ENCODE measurements at places on chromosomes 2 and 18.

- DNase-seq, result no peak
Measured at GRCh38 chr2:109009920-109010610, 21.0 kb upstream of the EDAR start.

- DNase-seq, result peak; percentile 64
Measured at GRCh38 chr2:181466661-181467576, 9.7 kb downstream of the ITGA4 start.

DNA sequence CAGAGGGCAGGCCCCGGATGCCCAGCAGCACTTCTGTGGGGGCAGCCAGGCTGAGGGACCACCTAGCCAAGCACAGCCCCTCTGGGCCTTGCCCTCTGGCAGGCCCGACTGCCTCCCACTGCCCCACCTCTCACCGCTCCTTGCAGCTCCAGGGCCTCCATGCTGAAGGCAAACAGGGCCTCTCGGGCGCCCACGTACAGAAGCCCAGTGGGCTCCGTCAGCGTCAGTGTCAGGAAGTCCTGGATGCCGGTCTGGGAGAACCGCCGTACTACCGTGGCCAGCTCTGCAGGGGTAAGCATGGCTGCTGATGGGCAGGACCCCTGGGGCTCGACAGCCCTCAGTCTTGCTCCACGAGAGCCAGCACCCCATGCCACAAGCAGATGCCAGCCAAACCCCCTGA lies 3.7 kb downstream of the SEMA4C start:
- no peak for DNase-seq

DNA sequence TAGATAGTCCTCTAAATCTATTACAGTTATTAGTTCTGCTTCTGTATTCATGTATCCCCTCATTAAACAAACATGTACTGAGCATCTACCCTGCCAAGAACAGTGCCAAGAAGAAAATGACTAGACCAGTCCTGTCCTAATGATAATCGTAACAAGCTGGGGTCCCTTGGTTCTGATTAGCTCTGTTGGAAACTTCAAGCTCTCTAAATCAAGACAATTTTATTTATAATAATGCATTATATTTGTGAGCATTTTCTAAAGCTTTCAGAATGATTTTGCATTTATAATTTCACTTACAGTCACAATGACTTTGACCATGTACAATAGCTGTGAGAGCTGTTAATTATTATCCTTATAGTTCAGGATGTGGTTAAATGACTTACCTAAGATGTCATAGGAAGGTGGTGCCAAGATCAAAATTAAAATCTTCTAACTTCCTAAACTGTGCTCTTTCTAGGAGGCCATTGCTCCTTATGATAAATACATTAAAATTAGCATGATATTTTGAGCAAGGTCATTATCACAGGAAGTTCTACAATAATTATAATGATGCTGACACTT lies 336.5 kb upstream of the SLC39A10 start:
- no peak for DNase-seq

GRCh38 chr2:167925758-167926157 lies 321.6 kb downstream of the STK39 start:
- DNase-seq, result no peak

GRCh38 chr18:7619676-7620075 lies 52.6 kb downstream of the PTPRM start:
- no peak for DNase-seq

GRCh38 chr2:4898706-4899105 lies 793.5 kb upstream of the SOX11 start:
- DNase-seq, result no peak

- DNase-seq, result no peak
Measured at GRCh38 chr2:234714711-234715110, 217.8 kb upstream of the ARL4C start.

DNA sequence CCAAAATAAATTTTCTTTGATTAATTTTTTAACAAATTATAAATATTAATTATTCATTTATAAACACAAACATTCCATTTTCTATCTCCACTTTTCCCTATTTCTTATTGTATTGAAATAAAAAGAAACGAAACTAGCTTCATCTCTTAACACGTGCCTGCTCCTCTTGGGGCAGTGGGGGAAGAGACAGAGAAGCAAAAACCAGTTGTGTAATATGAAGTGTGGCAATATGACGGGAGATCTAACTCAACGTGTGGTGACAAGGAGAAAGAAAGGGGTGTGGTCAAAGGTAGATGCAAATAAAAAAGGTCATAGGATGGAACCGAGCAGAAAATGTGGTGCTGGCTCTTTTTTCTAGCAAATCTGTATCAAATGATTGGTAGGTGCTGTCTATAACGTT lies 106.9 kb upstream of the SLC8A1 start:
- no peak for DNase-seq

DNA sequence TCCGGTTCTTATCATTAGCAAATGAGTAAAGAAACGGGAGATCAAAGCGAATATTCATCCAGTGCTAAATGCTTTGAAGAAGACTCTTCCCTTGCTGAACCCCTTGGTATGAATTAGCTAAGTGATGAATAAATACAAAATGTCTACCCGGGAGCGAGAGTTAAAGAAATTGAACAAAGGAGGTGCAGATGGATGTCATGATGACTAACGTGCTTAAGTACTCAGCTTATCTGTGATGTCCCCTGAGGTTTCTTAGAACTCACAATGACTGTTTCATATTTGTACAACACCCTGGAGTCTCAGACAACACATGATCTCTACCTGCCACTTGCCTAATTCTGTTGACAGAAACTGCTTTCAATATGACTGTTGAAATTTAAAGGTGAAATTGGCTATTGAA lies 148.5 kb downstream of the TMEM200C start:
- no peak for DNase-seq

- DNase-seq, result no peak
Measured at GRCh38 chr2:126714191-126714965, 58.4 kb downstream of the GYPC start.

DNA sequence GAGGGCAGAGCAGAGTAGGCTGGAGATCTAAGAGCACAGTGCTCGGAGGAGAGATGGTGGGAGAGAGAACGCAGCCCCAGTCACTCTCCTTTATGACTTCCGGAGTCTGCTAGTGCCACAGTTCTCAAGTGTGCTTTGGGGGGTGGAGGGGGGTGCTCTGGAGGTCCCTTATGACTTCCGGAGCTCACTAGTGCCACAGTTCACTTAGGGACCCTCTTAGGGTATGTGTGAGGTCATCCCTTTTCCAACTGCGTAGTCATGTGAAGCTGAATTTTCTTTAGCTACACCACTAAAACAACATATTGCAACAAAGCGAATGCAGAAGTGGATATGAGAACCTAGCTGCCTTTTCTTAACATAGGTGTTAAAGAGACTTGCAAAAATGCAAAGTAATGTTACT lies 153.7 kb upstream of the KCTD1 start:
- no peak for DNase-seq

DNA sequence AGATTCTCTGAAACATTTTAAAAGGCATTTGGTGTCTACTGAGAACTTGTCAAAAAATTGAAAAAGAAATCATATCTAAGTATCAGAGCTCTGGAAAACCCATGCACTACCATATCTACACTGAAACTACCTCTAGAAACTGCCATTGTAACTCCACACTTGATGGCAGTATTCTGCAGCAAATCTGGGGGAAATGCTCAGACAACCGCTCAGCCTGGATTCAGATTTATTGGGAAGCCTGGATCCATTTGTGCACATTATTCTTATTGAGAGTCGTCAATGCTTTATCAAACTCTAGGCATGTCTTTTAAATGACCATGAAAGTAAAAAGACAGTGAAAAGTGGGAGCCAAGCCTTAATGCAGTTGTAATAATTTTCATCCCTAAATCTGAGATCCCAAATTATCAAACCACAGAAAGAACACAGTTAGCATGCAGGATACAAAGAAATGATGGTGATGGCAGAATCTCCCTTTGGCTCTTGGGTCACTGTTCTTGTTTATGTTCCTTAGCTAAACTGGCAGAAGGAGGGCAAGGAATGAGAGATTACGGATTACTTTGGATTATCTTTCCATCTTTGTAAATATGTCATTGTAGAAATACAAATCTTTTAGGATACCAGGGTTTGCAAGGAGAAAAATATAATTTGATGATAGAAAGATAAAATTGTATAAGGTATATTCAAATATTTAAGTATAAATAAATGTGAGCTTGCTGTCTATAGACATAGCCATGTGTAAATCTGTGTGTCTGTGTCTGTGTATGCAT lies 512.1 kb upstream of the SYT4 start:
- no peak for DNase-seq

DNA sequence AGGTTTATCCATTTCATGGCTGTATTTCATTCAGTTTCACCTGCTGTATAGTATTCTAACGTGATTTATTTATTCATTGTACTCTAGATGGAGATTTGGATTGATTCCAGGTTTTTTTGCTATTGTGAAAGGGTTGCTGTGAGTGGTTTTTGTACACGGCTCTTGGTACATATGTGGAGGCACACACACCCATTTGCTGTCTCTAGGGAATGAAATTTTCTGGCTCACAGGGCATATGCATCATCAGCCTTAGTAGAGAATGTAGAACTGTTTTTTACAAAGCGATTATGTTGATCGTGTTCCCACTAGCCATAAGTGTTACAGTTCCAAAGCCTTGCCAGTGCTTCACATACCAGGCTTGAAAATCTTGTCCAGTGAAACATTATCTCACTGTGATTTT lies 5.1 kb downstream of the SPTBN1 start:
- no peak for DNase-seq

GRCh38 chr2:149894760-149895159 lies 307.2 kb upstream of the MMADHC start:
- DNase-seq, result peak; percentile 21

- no peak for DNase-seq
Measured at GRCh38 chr2:121502781-121503180, 27.9 kb upstream of the RNU4ATAC start.

GRCh38 chr2:7430869-7431641 lies 513.8 kb downstream of the RNF144A start:
- peak; percentile 21 for DNase-seq

DNA sequence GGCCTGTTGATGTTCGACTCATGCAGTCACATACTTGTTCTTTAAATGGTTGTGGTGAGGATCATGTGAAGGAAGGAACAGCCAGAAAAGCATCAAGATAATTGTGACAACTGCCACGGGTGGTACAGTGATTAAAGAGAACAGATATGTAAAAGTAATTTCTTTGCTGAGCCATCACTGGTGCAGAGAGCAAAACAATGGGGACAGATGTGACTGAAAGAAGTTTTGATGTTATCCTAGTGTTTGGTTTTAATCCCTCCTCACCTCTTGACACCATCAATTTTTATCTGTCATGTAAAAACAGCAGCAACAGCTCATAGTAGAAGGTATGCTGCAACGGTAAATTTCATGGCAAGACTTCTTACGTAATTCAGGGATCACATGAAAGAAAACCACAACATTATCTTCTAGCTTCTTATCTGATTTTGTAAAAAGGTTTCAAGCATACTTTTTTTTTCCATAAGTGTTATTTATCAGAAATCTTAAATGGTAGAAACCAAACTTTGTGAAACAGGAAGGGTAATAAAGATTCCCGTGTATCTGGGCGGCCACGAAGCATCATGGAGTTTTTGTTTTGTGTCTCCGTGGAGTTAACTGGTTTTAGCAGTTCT lies 65.2 kb downstream of the PLCL1 start:
- no peak for DNase-seq

DNA sequence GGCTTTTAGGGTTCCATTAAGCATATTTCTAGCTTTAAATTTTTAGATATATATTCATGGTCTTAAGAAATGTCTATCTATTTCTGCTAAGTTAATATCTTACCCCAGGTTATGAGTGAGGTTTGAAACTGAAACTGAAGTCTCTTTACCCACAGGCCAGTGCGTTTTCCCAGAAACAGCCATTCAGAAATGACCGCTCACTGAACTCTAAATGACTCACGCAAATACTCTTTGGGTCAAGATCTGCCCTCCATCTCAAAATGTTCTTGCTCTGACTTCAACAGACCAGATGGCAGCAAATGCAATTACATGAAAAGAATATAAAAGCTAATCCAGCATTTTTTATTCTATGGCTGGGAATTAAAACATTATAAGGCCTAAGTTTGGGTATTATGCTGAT lies 315.2 kb downstream of the TDRD15 start:
- no peak for DNase-seq

DNA sequence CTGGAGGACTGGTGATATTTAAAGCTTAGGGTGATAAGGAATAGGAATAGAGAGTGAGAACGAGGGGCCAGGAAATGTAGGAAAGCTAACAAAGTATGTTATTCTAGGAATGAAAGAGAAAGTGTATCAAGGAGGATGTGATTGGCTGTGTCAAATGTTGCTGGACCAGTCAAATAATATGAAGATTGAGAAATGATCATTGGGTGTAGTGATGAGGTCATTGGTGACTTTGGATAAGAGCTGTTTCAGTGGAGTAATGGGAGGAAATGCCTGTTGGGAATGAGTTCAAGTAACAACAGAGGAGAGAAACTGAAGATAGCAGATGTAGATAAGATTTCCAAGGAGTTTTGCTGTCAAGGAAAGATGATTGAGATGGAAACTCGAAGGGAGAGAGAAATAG lies 74.4 kb downstream of the UBE2E3 start:
- DNase-seq, result no peak

DNA sequence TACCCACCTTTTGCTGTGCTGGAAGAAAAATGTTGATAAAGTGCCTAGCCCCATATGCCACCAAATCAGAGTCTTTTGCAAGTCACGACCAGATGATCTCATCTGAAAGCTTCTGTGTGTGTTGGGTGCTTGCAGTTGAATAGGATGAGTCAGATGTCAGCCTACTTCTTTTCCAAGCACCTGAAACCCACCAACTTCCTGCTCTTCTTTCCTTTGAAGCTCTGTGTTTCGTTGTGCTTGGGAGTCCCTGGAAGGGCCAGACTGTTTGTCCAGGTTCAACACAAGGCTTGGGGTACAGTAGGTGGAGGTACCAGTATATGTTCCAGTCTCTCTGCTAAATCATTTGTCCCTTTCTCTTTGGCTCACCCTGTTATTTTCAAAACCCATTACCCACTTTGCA lies 36.8 kb upstream of the LCLAT1 start:
- no peak for DNase-seq

DNA sequence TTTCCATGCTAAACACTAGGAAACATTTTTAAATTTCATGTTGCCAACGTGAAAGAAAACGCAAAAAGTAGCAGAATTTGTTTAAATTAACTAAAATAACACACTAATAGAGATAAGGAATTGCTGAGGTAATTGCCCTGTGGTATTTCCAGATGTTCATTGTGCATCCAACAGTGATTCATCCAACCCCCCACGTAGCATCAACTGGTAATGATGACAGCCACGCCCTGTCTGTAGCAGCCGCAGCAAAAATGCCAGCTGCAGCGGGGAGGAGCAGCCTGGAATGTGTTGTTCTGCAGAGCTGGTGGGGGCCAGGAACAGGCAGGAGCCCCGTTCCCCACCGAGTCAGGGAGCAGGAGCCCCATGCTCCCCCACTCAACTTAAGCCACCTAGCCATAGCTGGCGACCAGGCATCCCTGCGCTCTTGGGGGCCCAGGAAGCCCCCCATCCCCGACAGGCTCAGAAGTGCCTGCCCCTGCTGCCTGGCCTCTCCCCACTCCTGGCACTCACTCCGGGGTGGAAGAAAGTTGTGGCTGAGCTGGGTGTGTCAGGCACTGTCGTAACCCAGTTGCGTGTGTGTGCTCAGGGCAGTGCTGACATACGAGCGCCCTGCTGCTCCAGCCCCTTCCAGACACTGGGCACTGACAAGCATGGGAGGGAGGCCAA lies 695.1 kb upstream of the ACVR2A start:
- peak; percentile 57 for DNase-seq

GRCh38 chr2:124908411-124908810 lies 883.3 kb downstream of the CNTNAP5 start:
- no peak for DNase-seq

- DNase-seq, result no peak
Measured at GRCh38 chr18:53935399-53935798, 289.1 kb downstream of the MBD2 start.
